Neural progenitor cell (in vitro differentiated cells): ENCODE measurements at places on chromosomes 2 and 18.

GRCh38 chr2:110770959-110771431, 38.6 kb downstream of the ACOXL start:
- DNase-seq, result no peak
- no peaks in the 10 kb centered on the region for H3K36me3 ChIP-seq
- no peak overlapping the region for H3K4me3 ChIP-seq

- no peak overlapping the region for H3K27ac ChIP-seq
- H3K4me1 ChIP-seq, result peaks cover 35% of the 10 kb centered on the region
- no peak overlapping the region for H3K4me3 ChIP-seq
- H3K27me3 ChIP-seq, result no peaks in the 10 kb centered on the region
- H3K36me3 ChIP-seq, result no peaks in the 10 kb centered on the region
Observed at GRCh38 chr2:143230506-143231253, 101.5 kb downstream of the ARHGAP15 start.

- H3K4me1 ChIP-seq, result peaks cover 12% of the 10 kb centered on the region
- H3K27ac ChIP-seq, result no peak overlapping the region
Observed at GRCh38 chr18:61888622-61889021, 4.2 kb downstream of the RNF152 start.

DNA sequence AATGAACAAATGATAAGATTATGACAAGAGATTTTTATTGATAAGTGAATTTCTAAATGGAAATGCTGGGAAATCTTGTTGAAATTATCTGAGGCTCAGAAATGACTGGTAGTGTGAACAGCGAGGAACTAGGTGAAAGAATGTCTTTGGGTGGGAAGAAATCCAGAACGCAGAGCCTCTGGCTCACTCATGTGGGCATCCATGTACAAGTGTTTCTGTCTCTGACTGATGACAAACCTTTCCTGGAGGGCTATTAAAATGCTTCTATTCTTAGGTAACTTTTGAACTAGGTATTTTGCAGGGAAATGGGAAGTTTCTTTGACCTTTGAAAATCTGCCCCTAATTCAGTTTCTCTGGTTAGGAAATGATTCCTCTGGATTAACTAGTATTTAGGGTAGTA, 598.6 kb downstream of the SLC4A3 start:
- H3K4me3 ChIP-seq, result no peak overlapping the region
- H3K27me3 ChIP-seq, result no peaks in the 10 kb centered on the region
- no peak for DNase-seq
- H3K27ac ChIP-seq, result no peak overlapping the region
- no peaks in the 10 kb centered on the region for H3K36me3 ChIP-seq

DNA sequence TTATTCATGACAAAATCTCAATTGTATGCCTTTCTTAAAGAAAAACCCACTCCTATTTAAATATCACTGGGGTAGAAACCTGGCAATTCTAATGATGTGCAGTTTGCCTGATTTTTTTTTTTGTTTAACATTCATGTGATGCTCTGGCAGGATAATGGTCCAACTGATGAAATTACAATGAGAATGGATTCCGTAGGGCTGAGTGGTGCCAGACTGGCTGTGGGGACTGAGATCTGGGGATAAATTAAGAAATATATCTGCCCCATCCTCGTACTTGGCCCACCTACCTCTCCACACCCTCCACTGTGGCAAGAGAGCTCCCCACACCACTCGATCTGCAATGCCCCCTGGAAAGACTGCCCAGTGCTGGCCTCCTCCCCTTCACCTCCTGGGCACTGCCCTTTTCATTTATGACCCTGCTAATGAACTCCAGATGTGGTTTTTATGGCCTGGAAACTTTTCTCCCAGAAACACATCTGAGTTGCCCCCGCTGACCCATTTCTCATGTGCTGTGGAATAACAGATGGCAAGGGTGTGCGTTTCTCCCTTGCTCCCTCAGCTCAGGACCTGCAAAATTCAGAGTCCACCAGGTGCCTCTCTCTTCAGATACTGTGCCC, 33.0 kb upstream of the RPL37A start:
- no peaks in the 10 kb centered on the region for H3K4me1 ChIP-seq
- H3K36me3 ChIP-seq, result no peaks in the 10 kb centered on the region
- no peak for DNase-seq
- H3K4me3 ChIP-seq, result no peak overlapping the region
- no peak overlapping the region for H3K27ac ChIP-seq
- no peaks in the 10 kb centered on the region for H3K27me3 ChIP-seq

DNA sequence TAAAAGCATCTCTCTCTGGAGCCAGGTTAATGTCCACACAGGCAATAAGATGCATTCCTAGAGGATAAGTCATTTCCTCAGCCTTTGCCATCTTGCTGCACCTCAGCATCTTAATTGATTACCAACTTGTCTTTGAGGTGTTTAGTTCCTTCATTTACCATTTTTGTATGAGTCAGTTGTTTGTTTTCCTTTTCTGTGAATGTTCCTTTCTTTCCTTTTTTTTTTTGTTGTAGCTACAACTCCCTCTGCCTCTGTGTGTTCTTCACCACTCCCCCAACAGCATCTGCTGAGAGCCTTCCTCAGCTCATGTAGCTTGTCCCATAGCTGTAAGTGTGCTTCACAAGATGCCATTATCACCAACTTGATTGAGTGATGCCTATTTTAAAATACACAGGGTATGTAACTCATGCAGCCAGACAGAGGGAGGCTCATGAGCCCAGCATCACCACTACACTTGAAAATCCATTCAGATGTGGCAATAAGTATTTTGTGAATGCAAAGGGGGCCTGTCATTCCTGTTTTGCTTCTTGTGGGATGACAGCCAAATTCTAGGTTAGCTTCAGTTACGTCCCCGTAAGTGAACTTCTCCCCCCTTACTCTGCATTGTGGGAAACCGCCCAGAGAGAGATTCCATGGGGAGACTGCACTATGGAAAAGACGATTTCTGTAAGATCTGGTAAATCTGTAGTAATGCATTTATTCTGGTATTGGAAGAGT, 315.9 kb upstream of the ZEB2 start:
- no peak overlapping the region for H3K4me3 ChIP-seq
- no peak for DNase-seq
- no peaks in the 10 kb centered on the region for H3K4me1 ChIP-seq

DNA sequence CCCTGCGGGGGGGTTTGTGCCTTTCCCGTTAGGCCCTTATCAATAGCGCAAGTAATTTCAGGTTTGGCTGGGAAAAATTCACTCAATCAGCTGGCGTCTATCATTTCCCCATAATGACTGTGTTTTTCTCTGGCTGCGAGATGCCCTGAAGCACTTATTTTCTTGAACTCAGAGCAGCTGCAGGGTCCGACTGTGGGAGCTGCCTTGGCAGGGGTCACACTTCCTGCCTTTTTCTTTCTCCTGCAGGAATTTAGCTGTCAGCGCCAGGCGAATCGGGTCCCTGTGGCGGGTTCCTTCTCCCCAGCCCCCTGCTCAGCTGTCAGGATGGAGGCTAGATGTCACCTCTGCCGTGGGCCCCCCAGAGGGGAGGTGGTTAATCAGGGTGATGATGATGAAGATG, 81.3 kb upstream of the HPCAL1 start:
- no peaks in the 10 kb centered on the region for H3K36me3 ChIP-seq
- H3K4me1 ChIP-seq, result peaks cover 14% of the 10 kb centered on the region
- no peak overlapping the region for H3K27ac ChIP-seq
- no peak for DNase-seq
- no peak overlapping the region for H3K4me3 ChIP-seq

DNA sequence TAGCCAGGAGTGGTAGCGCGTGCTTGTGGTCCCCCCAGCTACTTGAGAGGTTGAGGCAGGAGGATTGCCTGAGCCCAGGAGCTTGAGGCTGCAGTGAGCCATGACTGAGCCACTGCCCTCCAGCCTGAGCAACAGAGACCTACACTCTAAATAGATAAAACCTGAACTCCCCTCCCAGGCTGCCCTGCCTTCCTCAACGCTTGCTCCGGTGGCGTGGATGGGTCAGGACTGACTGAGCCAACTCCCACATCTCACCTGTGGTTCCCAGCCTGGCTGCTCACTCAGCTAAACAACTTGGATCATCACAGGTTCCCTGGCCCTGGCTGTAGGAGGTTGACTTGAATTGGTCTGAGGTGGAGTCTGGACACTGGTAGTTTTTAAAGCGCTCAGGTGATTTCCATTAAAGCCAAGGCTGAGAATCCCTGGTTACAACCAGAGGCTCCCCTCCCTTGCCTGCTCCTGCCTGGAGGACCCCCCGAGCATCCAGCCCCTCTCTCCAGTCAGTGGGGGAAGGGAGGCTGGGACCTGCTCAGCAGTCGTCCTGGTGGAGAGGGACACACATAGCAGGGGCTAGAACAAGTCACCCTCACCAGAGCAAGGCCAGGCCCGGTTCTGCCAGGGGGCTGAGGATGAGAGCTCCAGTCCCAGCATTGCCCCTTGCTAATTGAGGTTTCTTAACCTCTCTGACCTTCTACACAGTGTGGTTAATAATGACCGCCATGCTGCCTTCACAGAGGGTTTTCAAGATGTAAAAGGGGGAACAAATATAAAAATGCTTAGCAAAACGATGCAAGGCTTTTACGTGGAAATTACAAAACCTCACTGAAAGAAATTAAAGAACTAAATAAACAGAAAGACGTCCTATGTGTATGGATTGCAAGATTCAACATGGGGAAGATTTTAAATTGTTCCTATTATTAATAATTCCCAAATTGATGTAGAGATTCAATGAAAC, 46.9 kb upstream of the TAF1B start:
- H3K4me3 ChIP-seq, result no peak overlapping the region
- DNase-seq, result peak; percentile 41
- peaks cover 1% of the 10 kb centered on the region for H3K4me1 ChIP-seq
- no peak overlapping the region for H3K27ac ChIP-seq

DNA sequence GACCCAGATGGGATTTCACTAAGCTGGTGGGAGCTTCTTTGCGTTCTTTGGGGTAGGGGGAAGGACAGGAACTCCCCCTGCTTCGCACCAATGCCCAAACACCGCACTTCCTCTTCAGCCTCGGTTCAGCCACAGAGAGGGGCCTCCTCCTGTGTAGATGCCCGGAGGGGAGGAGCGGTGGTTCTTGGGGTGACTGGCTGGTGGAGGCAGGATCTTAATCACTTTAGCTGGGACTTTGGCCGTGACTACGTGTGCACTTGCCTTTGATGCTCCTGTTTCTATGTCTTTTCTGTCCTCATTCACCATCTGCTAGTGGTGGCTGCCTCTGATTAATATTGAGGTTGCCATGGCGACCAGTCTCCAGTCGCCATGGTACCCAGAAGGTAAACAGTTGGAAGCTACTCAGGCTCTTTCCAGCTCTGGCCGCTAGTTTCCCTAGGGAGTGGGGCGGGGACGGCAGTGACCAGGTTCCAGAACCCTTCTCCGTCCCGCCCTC, 1.9 kb downstream of the CNGA3 start:
- peak overlapping the region; percentile 47 for H3K4me3 ChIP-seq
- peak; percentile 68 for DNase-seq
- peaks cover 81% of the 10 kb centered on the region for H3K27me3 ChIP-seq
- no peak overlapping the region for H3K27ac ChIP-seq

- no peak for DNase-seq
- no peaks in the 10 kb centered on the region for H3K4me1 ChIP-seq
- H3K27ac ChIP-seq, result no peak overlapping the region
- H3K36me3 ChIP-seq, result no peaks in the 10 kb centered on the region
- H3K4me3 ChIP-seq, result no peak overlapping the region
Observed at GRCh38 chr2:134999521-134999920, 47.7 kb downstream of the MAP3K19 start.

DNA sequence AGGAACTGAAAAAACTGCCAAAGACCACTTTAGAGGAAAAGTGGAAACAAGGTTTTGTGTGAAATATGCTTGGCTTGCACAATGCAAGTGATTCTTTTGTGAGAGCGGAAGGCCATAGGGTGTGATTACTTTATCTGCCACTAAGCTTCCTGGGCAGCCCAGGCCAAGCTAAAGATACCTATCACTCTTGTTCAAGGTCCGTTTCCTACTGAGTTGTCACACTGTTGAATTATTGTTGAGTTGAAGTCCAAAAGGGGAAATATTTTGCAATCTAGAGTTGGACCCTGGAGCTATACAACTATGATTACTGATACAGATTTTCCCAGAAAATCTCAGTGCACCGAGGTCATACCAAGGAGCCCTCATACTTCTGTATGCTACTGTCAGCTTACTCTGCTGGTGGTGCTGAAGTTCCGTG, 72.7 kb upstream of the CTAGE1 start:
- no peaks in the 10 kb centered on the region for H3K27me3 ChIP-seq
- no peaks in the 10 kb centered on the region for H3K4me1 ChIP-seq
- no peaks in the 10 kb centered on the region for H3K36me3 ChIP-seq
- no peak for DNase-seq
- H3K4me3 ChIP-seq, result no peak overlapping the region
- no peak overlapping the region for H3K27ac ChIP-seq

GRCh38 chr18:63446266-63446665, 24.0 kb upstream of the VPS4B start:
- H3K27ac ChIP-seq, result no peak overlapping the region
- H3K4me3 ChIP-seq, result no peak overlapping the region
- no peaks in the 10 kb centered on the region for H3K4me1 ChIP-seq
- H3K36me3 ChIP-seq, result no peaks in the 10 kb centered on the region

- no peak overlapping the region for H3K4me3 ChIP-seq
- DNase-seq, result no peak
- H3K27me3 ChIP-seq, result no peaks in the 10 kb centered on the region
- H3K4me1 ChIP-seq, result no peaks in the 10 kb centered on the region
- H3K27ac ChIP-seq, result no peak overlapping the region
Observed at GRCh38 chr2:173673640-173674039, 291.5 kb downstream of the SP3 start.

GRCh38 chr2:117661619-117662018, 152.9 kb upstream of the DDX18 start:
- H3K27ac ChIP-seq, result no peak overlapping the region
- DNase-seq, result no peak
- H3K4me1 ChIP-seq, result peaks cover 8% of the 10 kb centered on the region
- no peak overlapping the region for H3K4me3 ChIP-seq
- H3K36me3 ChIP-seq, result no peaks in the 10 kb centered on the region

GRCh38 chr18:47168913-47169312, 7.3 kb downstream of the IER3IP1 start:
- H3K27me3 ChIP-seq, result no peaks in the 10 kb centered on the region
- no peak overlapping the region for H3K4me3 ChIP-seq
- no peak overlapping the region for H3K27ac ChIP-seq
- H3K4me1 ChIP-seq, result no peaks in the 10 kb centered on the region
- no peak for DNase-seq

GRCh38 chr2:55051026-55051866, 995 bp upstream of the RTN4 start:
- H3K4me3 ChIP-seq, result peak overlapping the region; percentile 85
- H3K27me3 ChIP-seq, result no peaks in the 10 kb centered on the region
- DNase-seq, result peak; percentile 67
- H3K4me1 ChIP-seq, result peaks cover 31% of the 10 kb centered on the region
- no peaks in the 10 kb centered on the region for H3K36me3 ChIP-seq
